ENCODE measurements at places on chromosomes 6 and 20.

DNA sequence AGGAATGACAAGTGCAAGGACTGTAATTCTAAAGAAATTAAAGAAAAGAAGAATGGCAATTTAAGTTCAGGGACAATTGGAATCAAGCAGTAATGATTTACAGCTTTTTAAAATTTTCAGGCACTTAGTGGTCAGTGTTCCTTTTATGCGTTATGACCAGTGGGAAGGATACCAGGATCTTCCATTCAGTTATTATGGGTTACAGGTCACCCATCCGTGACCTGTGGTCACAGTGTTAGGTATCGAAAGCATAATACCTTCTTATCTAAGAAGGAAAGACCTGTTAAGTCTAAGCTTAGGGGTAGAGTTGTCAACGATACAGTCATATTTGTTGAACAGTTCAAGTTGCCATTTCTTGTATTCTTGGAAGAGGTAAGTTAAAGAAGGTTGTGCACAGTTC lies 253.8 kb downstream of the LAMA2 start:
- no peak for DNase-seq

DNA sequence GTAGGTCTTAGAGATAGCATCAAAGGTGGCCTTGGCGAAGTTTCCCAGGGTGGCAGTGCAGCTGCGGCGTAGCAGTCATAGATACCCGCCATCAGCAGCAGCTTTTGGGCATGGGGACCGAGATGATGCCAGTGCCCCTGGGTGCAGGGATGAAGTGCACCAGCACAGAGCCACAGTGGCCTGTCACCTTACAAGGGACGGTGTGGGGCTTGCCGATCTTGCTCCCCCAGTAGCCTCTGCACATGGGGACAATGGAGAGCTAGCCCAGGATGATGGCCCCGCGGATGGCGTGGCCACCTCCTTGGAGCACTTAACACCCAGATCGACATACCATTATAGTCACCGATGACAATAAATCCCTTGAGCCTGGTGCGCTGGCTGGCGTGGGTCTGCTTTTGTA lies 195.5 kb downstream of the ZMYND8 start:
- no peak for DNase-seq

DNA sequence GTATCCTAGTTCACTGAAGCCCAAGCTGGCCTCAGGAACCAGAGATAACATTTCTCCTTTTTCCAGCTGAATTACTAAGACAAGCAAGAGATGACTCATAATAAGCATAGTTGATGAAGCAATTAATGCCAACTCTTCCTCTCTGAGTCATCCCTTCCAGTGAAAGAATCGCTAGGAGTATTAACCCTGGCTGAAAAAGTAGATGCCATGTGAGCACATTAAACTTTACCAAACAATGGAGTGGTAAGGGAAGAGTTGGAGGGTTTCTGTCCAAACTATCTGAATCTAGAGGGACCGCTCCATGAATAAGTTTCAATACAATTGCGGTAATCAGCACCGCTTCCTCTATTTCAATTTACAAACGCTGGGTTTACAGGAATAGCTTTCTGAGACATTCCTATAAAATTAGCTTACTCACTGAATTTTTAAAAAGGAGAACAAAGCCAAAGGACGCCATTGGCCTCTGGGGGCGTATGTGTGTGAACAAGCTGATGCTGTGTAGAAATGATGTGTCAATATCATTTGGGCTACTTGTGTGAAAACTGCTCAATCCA lies 48.3 kb downstream of the ATXN1 start:
- peak; percentile 82 for DNase-seq

DNA sequence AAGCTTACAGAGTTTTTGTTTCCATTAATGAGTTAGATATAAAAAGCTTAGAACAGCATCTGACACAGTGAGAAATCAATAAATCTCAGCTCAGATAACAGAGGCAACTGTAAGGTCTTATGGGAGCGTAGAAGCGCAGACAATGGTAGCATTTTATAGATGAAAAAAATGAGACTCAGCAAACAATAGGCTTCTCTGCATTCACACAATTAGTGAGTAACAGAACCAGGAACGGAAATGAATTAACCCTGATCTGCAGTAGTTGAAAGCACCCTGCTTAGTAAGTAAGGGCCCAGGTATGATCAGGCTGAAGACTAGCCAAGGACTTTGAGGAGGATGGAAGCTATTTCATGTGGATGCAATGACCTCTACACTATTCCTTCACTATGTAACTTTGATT lies 147.2 kb upstream of the EYA4 start:
- DNase-seq: no peak

DNA sequence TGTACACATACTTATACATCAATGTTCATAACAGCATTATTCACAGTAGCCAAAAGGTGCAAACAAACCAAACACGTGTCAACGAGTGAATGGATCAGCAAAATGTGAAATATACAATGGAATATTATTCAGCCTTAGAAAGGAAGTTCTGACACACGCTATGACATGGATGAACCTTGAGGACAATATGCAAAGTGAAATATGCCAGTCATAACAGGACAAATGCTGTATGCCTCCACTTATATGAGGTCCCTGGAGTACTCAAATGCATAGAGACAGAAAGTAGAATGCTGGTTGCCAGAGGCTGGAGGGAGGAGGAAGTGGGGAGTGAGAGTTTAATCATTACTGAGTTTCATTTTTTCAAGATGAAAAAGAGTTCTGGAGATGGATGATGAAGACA lies 37.8 kb upstream of the IGF2R start:
- DNase-seq: no peak

GRCh38 chr6:19391926-19392325 lies 445.2 kb upstream of the ID4 start:
- no peak for DNase-seq

GRCh38 chr6:157644043-157644810 lies 178.8 kb upstream of the SNX9 start:
- DNase-seq: peak; percentile 38

GRCh38 chr20:1636621-1637020 lies 16.8 kb upstream of the SIRPB1 start:
- DNase-seq: no peak

DNA sequence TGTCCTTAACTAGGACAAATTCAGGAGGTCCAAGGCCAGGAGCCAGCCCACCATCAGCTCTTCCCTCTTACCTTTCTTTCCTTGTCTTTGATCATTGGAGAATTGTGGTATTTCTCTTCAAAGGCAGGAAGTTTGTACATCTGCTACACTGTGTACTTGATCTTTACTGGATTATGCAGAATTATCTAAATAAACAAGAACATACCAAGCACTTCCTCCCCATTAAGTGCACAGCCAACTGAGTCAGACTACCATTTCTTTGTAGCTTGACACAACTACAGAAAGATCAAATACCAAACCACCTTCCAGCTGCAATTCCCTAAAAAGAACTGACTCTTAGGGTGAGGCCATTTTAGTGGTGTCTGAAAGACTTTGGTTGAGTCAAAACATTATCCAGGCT lies 195.1 kb downstream of the HDGFL1 start:
- DNase-seq: no peak

- DNase-seq: no peak
Observed at GRCh38 chr6:154169193-154169847, 130.3 kb downstream of the OPRM1 start.

Data from RWPE1 (cell line).